Substantia nigra (tissue), 51 donors: ENCODE measurements at places on chromosomes 3 and 15.

DNA sequence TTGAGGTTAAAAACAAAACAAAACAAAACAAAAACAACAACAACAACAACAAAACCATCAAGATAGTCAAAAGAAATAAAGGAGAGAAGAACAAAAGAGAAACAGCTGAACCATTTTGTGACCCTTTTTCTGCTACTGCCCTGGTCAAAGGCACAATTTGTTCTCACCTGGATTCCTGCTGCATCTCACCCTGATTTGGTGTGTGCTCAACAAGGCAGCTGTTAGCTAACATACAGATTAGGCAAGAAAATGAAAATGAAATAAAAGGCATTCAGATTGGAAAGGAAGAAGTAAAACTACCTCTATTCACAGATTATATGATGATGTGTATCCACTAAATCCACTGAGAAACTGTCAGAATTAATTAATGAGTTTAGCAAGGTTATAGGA, 28.7 kb upstream of the XIRP1 start:
- no peak for DNase-seq

- no peak for DNase-seq
Measured at GRCh38 chr15:67164401-67164791, 90.1 kb downstream of the AAGAB start.

GRCh38 chr15:97037080-97037479, 706.6 kb downstream of the NR2F2 start:
- DNase-seq: no peak

DNA sequence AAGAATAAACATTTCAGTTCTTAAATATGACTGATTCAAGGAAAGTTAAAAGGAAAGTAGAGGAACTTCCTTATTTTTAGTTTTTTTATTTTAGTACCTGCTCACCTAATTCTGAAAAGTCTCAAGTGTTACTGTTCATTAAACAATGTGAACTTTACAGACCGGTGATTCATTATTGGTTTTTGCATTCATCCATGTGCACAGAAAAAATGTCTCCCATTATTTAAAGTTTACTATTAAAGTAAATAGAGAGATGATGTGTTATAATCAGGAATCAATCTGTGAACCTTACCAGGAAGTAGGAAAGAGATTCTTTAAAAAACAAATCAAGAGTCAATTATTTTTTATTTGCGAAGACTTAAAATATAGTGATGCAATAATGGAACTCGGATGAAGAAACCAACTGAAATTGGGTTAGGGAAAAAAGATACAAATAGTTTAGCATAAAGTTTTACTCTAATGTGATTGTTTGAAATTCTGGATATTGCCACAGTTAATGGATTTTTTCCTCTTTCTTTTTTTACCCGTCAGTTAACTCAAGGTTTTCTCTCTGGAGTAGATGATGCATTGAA, 119.4 kb upstream of the SAMMSON start:
- no peak for DNase-seq
